Progenitor cell of endocrine pancreas (in vitro differentiated cells): ENCODE measurements at places on chromosomes 6 and 20.

- DNase-seq = no peak
Measured at GRCh38 chr20:48923149-48923718, 1.7 kb downstream of the ARFGEF2 start.

DNA sequence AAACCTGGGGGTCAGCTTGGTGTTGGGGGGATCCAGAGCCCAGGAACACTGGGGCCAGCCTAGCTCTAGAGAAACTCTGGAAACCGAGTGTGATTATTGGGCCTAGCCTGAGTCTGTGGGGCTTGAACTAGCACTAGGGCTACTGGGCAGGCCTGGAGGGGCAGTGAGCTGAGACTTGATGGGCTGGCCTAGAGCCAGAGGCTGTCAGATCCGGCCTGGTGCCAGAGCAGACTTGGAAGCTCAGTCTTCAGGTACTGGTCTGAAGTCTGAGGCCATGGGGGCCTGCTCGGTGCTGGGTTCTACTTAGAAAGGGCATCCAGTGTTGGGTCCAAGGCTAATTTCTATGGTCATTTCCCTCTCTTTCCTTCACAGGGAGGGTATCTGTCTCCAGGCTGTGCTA lies 2.7 kb downstream of the DEFB112 start:
- no peak for DNase-seq

- no peak for DNase-seq
Measured at GRCh38 chr20:62952373-62952967, at the start of gene SLC17A9. TSS of gene SLC17A9 (plus strand) at chr20:62952709. CDS start at chr20:62952831, 122 bp downstream.

DNA sequence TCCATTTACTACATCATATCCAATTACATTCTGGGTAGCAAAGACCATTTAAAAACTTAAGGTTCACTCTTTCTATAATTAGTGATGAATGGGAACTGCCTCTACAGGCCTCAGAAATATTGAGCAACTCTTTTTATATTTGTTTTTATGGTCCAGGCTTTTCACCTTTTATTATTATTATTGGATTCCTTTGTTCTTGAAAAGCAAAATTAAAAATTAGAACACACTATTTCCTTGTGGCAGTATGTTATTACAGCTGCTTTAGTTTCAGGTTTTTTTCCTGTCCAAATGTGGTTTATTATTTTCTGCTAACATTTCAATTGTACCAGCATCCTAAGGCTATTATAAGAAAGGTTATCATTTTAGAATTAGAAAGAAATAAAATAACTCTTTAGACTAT lies 150.1 kb downstream of the FARS2 start:
- no peak for DNase-seq

DNA sequence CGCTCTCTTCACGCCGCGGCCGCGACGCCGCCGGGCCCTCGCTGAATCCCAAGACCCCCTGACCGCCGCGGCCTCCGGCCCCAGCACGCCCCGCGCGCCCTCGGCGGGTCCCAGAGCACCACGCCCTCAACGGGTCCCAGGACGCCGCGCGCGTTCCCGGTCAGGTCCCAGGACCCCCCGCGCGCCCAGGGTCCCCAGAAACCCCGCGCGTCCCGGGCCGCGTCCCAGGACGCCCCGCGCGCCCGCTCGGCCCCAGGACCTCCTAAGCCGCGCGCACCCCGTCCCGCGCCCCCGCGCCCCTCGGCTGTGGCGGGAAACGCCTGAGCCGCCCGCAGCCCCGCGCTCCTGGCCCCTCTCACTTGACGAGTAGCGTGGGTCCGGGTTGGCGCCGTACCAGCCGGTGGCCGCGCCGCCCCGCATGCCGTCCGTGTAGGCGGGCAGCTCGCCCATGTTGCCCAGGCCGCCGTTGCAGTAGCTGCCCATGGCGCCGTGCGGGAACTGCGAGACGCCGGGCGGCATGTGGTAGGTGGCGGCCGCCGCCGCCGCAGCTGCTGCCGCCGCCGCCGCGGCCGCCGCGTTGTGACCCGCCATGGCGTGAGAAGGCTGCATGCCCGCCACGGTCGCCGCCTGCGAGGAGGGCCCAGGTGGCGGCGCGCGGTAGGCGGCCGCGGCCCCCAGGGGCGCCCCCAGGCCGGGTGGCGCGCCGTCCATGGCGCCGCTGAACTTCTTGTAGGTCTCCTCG lies 556 bp downstream of the NKX2-4 start:
- peak; percentile 14 for DNase-seq

- no peak for DNase-seq
Measured at GRCh38 chr20:45016089-45016671, 49.9 kb downstream of the STK4 start.
